Left ventricle myocardium inferior (tissue), 1 donor: ENCODE measurements at places on chromosomes 16 and 17. TPM values are rescaled to one million over a fixed set of nuclear protein-coding genes. Genes with fewer than 3 reads are reported as not detected.
A peak's percentile ranks its signal among the peaks of the same experiment; 100 is the strongest.

The COPZ2 gene
- total RNA-seq: 50.6 TPM

The CDK5R1 gene
- 1.5 TPM for total RNA-seq

The ZNF423 gene
- total RNA-seq: 8.6 TPM

The PIMREG gene
- total RNA-seq: 0.19 TPM

The KRT20 gene
- total RNA-seq: not detected

The METTL2A gene
- total RNA-seq: 14.9 TPM

- no peak overlapping the region for H3K27ac ChIP-seq
- no peaks in the 10 kb centered on the region for H3K4me1 ChIP-seq
- H3K4me3 ChIP-seq: no peak overlapping the region
- H3K27me3 ChIP-seq: peaks cover 5% of the 10 kb centered on the region
- H3K36me3 ChIP-seq: no peaks in the 10 kb centered on the region
Measured at GRCh38 chr16:26186091-26186615, 494.4 kb downstream of the HS3ST4 start.

DNA sequence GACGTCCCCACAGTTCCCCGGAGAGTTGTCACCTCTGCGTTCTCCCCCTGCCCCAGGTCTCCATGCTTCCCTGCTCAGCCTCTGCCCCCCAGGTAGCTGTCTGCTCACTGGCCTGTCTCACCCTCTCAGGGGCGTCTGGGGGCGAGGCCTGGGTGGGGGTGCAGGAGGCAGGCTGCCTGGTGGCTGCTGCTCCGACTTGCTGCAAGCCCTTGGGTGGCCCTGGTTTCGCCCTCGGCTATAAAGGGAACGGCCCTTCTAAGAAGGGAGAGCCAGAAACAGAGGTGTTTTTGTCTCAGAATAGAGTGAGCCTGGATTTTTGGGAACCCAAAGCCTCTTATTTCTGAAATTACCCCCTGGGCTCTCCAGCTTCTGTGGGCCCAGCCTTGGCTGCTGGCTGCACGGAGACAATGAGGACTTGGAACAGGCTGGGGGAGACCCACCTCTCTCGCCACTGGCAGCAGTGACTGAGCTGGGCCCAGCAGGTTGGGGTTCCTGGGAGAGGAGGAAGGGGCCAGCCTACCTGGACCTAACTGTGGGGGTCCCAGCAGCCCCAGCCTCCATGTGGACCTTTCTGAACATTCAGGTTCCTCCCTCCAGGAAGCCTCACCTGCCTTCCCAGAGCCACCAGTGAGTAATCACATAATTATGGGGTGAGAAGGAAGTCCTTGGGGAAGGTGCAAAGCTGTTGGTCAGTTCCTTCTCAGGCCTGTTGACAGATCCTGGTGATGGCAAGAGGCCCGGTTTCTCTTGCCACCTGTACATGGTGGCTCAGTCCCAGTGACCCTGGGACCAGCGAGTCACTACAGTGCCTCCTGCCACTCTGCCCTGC is 15.5 kb upstream of the SPNS2 start:
- no peaks in the 10 kb centered on the region for H3K36me3 ChIP-seq
- DNase-seq: no peak
- H3K27ac ChIP-seq: no peak overlapping the region

GRCh38 chr16:72470541-72470940 is 298.6 kb upstream of the PMFBP1 start:
- H3K27ac ChIP-seq: no peak overlapping the region
- H3K4me3 ChIP-seq: no peak overlapping the region
- no peak for DNase-seq
- no peaks in the 10 kb centered on the region for H3K4me1 ChIP-seq

GRCh38 chr16:28877655-28878000 is 660 bp upstream of the ATP2A1 start:
- no peak for DNase-seq
- H3K4me1 ChIP-seq: peaks cover 15% of the 10 kb centered on the region
- H3K27ac ChIP-seq: no peak overlapping the region
- peaks cover 20% of the 10 kb centered on the region for H3K27me3 ChIP-seq
- H3K36me3 ChIP-seq: peaks cover 21% of the 10 kb centered on the region

DNA sequence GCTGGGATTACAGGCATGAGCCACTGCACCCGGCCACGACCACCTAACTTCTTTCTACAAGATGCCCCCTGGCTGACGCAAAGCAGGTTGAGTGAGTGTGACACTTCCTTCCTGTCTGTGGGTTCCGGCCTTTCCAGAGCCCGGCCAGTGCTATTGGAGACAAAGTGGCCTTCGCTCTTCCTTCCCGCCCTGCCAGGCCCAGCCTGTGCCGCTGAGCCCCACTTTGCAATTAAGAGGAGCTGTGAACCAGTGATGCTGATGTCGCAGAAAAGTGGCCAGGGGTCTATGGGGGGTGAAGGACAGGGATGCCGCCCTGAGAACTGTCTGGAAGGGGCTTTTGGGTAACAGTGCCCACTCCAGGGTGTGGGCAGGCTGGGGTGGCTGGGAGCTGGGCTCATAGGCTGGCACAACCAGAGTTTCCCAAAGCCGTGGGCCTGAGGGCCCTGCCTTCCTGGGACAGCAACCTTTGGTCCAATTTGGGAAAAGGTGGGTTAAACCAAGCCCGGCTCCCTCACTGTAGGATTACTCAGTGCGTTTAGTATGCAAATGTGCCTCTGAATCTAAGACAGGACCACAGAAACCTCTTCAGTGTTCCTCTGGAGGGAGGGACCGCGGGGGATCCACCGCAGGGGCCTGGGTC is 174.9 kb downstream of the SEC14L1 start:
- peaks cover 44% of the 10 kb centered on the region for H3K4me1 ChIP-seq
- no peak overlapping the region for H3K4me3 ChIP-seq
- H3K27ac ChIP-seq: no peak overlapping the region
- no peaks in the 10 kb centered on the region for H3K36me3 ChIP-seq
- H3K27me3 ChIP-seq: no peaks in the 10 kb centered on the region

- H3K27ac ChIP-seq: peak within 1 kb of the TSS; percentile 83
- no peaks in the 10 kb centered on the region for H3K27me3 ChIP-seq
- DNase-seq: peak; percentile 76
Measured at GRCh38 chr17:50425682-50426471, at the start of gene ACSF2. Gene ACSF2, plus strand, starts transcription at chr17:50426218. Its CDS starts 44 bp downstream, at chr17:50426262.

DNA sequence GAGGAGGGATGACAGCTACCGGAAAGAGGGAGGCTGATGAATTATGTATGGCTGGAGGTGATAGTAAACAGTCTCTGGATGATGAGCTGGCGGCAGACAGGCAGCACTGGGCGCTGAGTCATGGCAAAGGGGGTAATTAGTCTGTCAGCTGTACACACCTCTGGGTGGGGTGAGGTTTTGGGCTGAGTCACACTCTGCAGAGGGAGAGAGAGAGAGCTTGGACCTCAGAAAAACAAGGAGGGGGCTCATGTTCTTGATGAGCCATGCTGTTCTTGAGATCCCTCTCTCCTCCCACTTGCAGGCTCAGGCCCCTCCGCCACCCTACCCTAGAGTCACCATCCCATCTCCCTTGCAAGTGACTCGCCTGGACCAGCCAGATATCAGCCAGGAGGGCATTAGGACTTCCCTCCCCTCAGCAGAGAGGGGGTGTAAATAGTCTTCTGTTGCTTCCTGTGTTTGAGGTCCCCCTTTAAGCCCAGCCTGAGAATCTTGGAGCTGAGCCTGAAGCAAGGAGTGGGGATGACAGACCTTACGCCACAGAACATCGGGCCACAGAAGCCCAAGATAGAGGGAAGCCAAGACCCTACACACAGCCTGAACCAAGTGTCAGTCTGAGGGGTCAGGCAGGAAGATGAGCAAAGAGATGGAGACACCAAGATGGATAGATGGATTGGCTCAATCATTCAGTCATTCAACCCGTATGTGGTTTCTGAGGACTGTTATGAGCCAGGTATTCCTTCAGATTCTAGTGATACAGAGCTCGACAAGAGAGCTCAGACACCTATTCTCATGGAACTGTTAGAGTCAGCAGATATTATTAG is 383.2 kb upstream of the CCL2 start:
- H3K27me3 ChIP-seq: peaks cover 73% of the 10 kb centered on the region
- no peak for DNase-seq
- no peak overlapping the region for H3K27ac ChIP-seq
- no peaks in the 10 kb centered on the region for H3K4me1 ChIP-seq
- no peak overlapping the region for H3K4me3 ChIP-seq

GRCh38 chr17:79595471-79595870 is 15.4 kb downstream of the RBFOX3 start:
- peaks cover 4% of the 10 kb centered on the region for H3K4me1 ChIP-seq
- peaks cover 100% of the 10 kb centered on the region for H3K27me3 ChIP-seq
- no peaks in the 10 kb centered on the region for H3K36me3 ChIP-seq
- DNase-seq: no peak
- no peak overlapping the region for H3K4me3 ChIP-seq

DNA sequence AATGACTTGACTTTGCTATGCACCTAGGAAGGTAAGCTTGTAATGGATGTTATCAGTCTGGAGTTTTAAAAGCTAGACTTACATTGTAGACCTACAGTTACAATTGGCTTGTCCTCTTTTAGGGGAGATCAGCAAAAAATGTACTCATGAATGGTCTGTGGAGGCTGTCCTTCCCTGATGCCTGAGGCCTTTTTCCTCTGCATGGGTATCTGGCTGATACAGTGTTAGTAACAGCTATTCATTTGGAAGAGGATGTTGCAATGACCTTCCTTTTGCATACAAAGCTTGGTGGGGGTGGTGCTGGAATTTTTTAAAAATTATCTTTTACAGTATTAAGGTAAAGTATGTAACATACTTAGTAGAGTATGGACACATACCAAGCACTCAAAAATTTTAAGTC is 525.5 kb downstream of the KIF2B start:
- H3K4me3 ChIP-seq: no peak overlapping the region
- DNase-seq: no peak
- no peaks in the 10 kb centered on the region for H3K36me3 ChIP-seq
- H3K27me3 ChIP-seq: no peaks in the 10 kb centered on the region

DNA sequence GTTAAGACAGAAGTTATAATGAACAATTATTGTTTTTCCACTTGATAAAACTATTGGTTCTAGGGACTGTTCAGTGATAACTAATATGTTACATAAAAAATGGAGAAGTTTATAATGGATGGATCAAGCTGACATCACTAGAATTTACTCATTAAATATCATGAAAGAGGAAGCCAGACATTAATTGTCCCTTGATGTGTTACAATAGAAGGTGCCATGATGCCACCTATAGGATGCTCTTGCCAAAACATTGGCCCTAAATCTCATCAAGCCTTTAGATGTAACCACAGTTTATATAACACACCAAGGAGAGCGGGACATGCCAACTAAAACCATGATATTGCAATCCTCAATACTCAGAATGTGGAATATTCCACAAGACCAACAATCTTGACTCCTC is 147.9 kb upstream of the MON1B start:
- no peaks in the 10 kb centered on the region for H3K4me1 ChIP-seq
- no peak for DNase-seq
- no peak overlapping the region for H3K4me3 ChIP-seq
- H3K27me3 ChIP-seq: no peaks in the 10 kb centered on the region
- H3K27ac ChIP-seq: no peak overlapping the region

GRCh38 chr16:86462334-86463084 is 47.8 kb upstream of the FOXF1 start:
- no peak for DNase-seq
- H3K27me3 ChIP-seq: peaks cover 53% of the 10 kb centered on the region
- H3K36me3 ChIP-seq: no peaks in the 10 kb centered on the region
- H3K4me3 ChIP-seq: no peak overlapping the region

DNA sequence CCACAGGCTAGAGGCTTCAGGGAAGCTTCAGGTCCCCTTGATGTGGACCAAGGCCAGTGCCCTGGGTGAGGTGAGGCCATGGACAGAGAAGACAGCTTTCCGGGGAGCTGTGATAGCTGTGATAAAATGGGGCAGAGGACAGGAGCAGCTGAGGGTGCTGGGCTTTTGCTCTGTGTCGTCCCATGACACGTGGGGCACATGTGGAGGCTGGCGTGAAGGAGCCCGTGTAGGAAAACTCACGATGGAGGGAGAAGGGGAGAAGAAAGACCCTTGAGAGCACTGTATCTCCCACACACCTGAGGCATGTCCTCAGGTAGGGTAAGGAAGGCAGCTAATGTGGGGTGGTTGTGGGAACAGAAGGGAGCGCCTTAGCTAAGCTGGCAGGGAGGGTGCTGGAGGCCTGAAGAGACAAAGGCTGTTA is 21.3 kb downstream of the B9D1 start:
- H3K4me3 ChIP-seq: no peak overlapping the region
- no peak overlapping the region for H3K27ac ChIP-seq
- no peaks in the 10 kb centered on the region for H3K27me3 ChIP-seq
- H3K36me3 ChIP-seq: no peaks in the 10 kb centered on the region
- H3K4me1 ChIP-seq: peaks cover 70% of the 10 kb centered on the region
- no peak for DNase-seq

GRCh38 chr16:10558746-10559641 is 21.4 kb downstream of the EMP2 start:
- peak overlapping the region; percentile 97 for H3K27ac ChIP-seq
- H3K4me1 ChIP-seq: peaks cover 100% of the 10 kb centered on the region
- DNase-seq: peak; percentile 77

GRCh38 chr16:84271866-84272265 is 22.8 kb upstream of the WFDC1 start:
- no peak overlapping the region for H3K27ac ChIP-seq
- DNase-seq: no peak
- H3K36me3 ChIP-seq: no peaks in the 10 kb centered on the region
- H3K4me3 ChIP-seq: no peak overlapping the region

DNA sequence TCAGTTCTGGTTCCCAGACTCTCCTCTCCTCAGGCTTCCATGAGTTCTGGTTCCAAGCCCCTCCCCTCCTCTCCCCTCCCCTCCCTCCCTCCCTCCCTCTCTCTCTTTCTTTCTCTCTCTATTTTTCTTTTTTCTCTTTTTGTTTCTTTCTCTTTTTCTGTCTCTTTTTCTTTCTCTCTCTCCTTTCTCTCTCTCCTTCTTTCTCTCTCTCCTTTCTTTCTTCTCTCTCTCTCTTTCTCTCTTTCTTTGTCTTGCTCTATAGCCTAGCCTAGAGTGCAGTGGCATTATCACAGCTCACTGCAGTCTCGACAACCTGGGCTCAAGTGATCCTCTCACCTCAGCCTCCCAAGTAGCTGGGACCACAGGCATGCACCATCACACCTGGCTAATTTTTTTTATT is 796 bp upstream of the CES3 start:
- DNase-seq: no peak
- no peaks in the 10 kb centered on the region for H3K36me3 ChIP-seq
- H3K4me3 ChIP-seq: no peak overlapping the region
- H3K4me1 ChIP-seq: peaks cover 4% of the 10 kb centered on the region
- peaks cover 4% of the 10 kb centered on the region for H3K27me3 ChIP-seq
- no peak overlapping the region for H3K27ac ChIP-seq

- peaks cover 61% of the 10 kb centered on the region for H3K4me1 ChIP-seq
- DNase-seq: no peak
- no peak overlapping the region for H3K4me3 ChIP-seq
- H3K27ac ChIP-seq: no peak overlapping the region
- H3K27me3 ChIP-seq: no peaks in the 10 kb centered on the region
Measured at GRCh38 chr17:14098246-14098645, 28.9 kb downstream of the COX10 start.
